ENCODE measurements at places on chromosomes 3 and 15.
A peak's percentile ranks its signal among the peaks of the same experiment; 100 is the strongest.

DNA sequence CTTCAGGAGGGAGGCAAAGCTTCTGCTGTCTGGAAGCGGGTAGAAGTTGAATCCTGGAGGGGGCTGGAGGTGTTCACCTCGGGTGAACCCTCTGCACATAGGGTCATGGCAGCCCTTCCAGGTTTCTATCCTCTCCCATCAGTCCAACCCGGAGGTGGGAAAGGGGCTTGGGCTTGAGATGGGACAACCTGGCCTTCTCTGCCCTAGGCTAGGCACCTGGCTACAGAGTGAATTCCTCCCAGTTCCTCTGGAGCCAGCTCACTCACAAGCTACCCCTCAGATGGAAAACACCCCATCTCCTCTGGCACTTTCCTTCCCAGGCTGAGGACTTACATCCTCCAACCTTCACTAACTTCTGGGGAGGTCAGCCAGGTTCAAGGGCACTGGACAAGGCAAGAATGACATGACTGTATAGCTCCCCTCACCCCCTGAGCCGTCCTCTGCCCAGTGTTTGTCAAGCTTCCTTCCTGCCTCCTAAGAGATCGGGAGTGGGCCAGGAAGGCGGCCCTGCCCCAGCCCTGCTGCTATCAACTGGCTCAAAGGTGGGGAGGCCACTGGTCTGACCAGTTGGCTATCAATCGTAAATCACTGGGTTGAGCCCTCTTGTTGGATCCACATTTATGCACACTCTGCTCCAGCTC is 45.8 kb downstream of the KLF15 start:
- ATAC-seq = peak; percentile 9

- no peak for ATAC-seq
Measured at GRCh38 chr15:91698241-91698640, 155.3 kb upstream of the SLCO3A1 start.

DNA sequence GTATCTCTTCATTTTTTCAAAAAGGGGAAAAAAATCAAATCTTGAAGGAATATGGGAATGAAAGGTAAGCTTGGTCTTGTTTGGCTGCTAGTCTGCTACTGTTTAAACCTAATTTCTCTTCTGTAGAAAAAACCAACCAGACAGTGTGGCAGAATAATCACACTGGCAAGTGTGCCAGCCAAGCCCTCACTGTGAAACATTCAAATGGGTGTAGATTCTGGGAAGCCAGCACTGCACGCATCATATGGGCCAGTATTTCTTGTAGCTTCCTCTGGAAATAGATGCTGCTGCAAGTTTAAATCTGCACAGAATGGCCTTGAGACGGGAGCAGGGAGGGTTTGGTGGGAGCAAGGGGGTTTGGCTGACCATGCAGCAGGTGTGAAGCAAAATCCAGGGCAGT is 62.1 kb downstream of the POMGNT2 start:
- no peak for ATAC-seq

GRCh38 chr3:41847679-41848078 is 114.2 kb downstream of the ULK4 start:
- no peak for ATAC-seq

- no peak for ATAC-seq
Measured at GRCh38 chr3:100185847-100186246, 71.5 kb upstream of the FILIP1L start.

DNA sequence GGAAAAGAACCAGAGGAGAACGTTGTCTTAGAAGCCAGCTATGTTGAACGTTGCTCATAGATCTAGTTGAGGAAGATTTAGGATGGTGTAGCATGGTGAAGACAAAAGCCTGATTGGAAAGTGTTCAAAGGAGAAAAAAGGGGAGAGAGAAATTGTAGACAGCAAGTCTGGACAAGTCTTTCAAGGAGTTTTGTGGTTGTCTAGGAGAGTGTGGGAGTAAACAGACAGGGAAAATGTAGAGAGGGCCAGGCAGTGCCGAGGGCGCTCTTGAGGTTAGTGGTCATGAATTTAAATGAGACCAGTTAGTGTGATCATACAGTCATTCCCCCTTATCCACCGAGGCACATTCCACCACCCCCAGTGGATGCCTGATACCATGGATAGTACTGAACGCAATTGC is 167.5 kb upstream of the IL12A start:
- no peak for ATAC-seq
